ENCODE measurements at places on chromosomes 7 and 10. TPM values are rescaled to one million over a fixed set of nuclear protein-coding genes. Genes with fewer than 3 reads are reported as not detected.

DNA sequence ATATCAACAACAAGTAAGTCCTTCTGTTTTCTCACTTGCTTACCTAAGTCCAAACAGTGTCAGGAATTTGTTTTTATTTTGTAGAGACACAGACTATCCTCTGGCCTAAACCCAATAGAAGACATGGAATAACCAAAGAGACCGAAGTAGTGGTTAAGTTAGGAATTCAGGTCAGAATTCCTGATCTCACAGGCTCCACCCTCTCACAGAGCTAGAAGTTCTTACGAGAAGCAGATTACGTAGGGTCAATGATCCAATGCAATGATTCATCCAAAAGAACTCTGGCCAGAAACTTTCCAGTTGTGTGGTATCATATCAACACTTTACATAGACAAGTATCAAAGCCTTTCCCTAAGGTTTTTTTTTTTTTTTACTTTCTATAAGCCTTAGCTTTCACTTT, 73.8 kb downstream of the IQUB start:
- DNase-seq: peak; percentile 46

- no peak for DNase-seq
Observed at GRCh38 chr7:158814637-158815036, 14.7 kb downstream of the ESYT2 start.

- no peak for DNase-seq
Observed at GRCh38 chr10:11152801-11153200, 135.1 kb downstream of the CELF2 start.

DNA sequence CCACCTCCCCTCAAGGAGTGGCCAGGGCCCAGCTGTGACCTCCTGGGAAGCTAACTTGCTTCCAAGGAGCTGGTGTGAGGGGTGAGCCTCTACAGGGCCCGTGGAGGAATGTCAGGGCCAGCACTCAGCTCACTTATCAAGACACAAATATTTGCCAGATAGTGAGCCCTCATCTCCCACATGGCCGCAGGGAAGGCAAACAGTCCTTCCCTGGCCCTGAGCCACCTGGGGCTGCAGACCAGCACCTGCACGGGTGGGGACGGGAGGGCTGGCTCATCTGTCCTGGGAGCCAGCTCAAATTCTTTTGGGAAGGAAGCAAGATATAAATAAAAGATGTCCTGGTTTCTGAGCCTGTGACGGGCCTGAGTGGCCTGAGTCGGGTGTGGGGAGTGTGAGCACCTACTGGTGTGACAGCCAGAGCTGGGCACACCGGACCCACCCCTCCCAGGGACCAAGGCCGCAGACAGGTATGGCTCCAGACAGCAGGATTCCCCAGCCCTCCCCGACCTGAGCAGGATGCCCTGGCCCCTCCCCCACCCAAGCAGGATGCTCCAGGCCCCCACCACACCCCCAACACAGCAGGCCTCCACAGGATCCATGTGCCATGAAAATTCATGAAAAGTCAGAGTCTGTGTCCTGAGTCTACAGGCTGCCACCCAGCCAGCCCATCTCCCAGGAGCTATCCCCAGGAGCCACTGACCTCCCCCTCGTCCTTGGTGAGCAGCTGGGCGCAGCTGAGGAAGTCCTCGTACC, 148.0 kb downstream of the MAPK8 start:
- no peak for DNase-seq

SLC26A5 gene
- 0.86 TPM for total RNA-seq

TMEM176A gene
- total RNA-seq: not detected

- DNase-seq: no peak
Observed at GRCh38 chr7:88312061-88312663, 5.5 kb upstream of the STEAP4 start.

DNA sequence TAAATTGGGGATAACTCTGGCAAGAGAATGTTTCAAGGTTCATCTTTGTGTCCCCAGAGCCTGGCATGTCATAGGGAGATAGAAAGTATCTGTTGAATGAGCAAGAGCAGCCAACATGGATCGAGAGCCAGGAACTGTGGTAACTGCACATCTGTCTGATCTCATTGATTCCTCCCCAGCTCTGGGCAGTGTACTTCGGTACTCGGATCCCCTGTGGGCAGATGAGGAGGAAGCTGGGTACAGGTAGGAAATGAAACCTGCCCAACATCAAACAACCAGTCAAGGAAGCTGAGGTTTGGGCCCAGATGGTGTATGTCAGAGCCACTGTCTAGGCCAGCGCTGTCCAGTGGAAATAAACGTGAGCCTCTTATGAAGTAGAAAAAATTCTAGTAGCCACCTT, 76.4 kb downstream of the GRK5 start:
- no peak for DNase-seq

CALML3 gene
- not detected for total RNA-seq

- DNase-seq: peak; percentile 62
Observed at GRCh38 chr10:86688398-86688921, 20.1 kb downstream of the LDB3 start.

RPEL1 gene
- not detected for total RNA-seq

DNA sequence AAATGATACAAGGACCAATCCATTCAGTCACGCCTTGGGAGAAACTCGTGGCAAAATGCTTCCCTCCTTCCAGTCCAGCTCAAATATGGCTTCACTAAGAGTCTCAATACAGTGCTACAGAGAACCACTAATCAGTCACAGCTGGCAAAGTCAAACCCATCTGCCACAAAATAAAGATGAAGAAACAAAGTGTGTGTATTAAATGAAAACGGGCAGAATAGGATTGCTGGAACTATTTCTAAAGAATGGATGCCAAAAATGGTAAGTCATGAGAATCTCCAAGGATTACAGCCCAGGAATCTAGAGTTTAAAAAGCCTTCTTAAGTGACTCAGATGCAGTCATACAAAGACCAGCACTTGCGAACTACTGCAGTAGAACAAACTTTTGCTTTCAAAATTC, 61.9 kb downstream of the CACUL1 start:
- DNase-seq: peak; percentile 25

GRCh38 chr10:30058570-30059132, 735 bp downstream of the JCAD start:
- DNase-seq: no peak

DNA sequence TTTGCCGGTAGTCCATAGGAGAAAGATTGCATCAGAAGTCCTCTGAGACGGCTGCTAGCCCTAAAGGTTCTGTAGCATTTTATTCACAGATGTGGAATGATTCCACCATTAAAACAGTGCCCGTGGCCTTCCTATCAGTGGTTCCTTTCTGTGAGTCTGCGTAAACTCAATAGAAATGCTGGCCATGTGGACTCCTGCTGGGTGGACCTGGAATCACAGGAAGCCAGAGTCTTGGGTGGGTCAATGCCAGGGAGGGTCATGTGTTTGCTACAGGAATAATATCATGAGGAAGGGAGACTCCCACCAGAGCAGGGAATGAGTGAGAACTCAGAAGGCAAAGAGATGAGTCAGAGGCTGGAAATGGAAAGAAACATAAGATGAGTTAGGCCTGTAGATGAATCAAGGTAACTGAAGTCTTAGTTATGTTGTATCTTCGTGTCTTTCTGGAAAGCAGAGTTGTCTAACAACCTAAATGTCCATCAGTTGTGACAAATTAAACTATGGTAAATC, 410.4 kb upstream of the AUTS2 start:
- DNase-seq: no peak

DNA sequence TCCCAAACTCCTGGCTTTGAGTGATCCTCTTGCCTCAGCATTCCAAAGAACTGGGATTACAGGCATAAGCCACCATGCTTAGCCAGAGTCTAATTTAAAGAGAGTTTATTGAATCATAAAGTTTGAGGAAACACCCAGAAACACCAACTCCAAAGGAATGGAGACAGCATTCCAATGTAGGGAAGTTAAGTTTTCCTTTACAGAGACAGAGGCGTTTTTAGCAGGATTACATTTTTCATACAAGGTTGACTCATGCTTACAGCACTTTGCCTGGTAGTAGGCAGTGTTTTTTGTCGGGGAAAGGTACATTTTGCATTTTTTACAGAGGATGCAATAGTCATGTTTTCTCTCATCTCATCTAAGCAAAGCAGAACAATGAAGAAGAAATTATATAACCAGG, 18.9 kb upstream of the OPN4 start:
- peak; percentile 78 for DNase-seq

DNA sequence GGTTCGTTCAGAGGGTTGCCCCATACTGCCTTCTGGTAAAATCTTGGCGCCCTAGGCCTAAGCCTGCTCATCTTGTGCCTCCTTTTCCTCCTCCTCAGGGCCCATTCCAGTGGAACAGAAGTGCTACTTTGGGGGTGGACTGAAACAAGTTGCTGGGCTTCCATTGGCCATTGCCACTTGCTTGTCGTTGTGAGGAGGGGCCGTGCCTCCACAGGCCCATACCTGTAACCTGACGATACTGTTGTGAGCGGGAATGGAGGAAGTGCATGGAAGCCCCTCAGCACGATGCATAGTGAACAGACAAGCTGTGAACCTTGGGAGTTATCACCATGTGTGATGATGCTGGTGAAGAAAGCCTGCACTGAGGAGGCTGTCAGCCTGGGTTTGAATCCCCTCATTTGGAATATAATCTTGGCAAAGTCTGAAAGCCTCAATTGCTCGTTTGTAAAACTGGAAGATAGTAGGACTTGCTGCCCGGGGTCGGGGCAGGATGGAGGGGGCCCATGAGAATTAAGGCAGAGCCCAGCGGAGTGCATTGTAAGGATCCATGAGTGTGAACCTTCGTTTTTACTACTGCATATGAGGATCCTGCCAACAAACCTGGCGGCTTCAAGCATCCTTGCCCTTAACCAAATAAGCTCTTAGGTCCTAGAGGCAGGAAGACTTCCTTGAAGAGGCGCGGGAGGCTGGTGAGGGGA, 671 bp upstream of the PAPSS2 start:
- DNase-seq: no peak

MSMB gene
- not detected for total RNA-seq

- no peak for DNase-seq
Observed at GRCh38 chr7:47186316-47186715, 395.6 kb downstream of the TNS3 start.

DNA sequence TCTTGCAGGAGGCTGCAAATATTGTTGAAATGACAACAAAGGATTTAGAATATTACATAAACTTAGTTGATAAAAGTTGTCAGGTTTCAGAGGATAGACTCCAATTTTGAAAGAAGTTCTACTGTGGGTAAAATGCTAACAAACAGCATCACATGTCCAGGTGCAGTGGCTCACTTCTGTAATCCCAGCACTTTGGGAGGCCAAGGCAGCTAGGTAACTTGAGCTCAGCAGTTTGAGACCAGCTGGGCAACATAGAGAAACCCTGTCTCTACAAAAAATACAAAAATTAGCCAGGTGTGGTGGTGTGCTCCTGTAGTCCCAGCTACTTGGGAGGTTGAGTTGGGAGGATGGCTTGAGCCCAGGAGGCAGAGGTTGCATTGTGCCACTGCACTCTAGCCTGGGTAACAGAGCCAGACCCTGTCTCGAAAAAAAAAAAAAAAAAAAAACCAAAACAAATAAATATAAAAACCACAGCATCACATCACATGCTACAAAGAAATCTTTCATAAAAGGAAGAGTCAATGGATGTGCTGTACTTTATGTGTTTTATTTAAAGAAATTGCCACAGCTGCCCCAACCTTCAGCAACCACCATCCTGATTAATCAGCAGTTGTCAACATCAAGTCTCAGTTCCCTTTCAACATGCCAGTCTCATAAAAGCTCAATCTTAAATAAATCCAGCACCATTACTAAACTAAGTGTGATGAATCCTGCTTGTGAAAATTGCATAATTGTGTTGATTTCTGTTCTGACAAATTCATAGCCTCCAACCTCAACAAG, 83.2 kb upstream of the MBL2 start:
- peak; percentile 63 for DNase-seq

DNA sequence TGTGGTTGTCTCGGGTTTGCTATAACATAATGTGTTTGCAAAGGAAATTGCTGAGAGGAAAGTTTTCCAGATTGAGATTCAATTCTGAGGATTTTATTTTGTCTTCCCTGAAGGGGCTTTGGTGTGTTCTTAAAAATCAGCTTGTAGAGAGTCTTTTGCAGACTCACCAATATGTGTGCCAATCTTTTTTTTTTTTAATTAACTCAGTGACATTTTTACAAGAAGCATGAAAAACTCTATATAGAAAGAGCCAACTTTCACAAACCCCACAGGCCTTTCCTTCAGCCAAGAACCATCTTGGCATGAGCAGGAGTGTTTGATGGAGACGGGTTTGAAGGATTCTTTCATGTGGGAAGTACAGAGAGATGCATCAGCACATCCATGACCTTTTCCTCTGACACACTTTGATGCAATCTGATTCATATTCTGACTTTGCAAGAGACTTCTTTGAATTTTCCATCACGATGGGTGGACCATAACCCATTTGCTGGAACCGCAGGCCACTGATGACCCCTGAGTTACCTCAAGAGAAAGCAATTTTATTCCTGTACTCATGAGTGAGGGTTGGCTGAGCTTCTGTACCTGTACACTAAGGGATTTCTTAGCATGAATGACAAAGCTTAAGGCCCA, 892.6 kb downstream of the XPNPEP1 start:
- no peak for DNase-seq

- no peak for DNase-seq
Observed at GRCh38 chr7:12687718-12688171, 312 bp downstream of the ARL4A start.

DNA sequence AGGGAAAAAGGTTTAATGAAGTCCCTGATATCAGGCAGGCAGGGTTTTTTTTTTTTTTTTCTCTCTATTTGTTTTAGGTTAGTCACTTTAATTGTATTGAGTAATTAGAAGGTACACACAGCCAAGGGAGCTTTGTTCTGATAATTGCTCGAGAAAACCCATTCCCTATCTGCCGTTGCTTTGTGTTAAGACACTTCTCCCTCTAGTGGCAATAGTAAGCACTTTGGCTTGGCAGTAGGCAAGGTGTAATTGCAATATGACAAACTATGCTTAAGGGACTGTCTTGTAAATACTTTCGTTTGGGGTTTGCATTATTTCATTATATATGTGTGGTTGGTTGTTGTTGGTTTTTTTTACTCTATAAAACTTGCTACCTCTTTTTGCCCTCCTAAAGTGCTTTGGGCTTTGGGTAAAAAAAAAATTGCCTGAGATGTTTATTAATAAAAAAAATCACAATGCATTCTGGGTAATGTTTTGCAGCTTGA, 113.4 kb downstream of the BTRC start:
- DNase-seq: peak; percentile 69

DNA sequence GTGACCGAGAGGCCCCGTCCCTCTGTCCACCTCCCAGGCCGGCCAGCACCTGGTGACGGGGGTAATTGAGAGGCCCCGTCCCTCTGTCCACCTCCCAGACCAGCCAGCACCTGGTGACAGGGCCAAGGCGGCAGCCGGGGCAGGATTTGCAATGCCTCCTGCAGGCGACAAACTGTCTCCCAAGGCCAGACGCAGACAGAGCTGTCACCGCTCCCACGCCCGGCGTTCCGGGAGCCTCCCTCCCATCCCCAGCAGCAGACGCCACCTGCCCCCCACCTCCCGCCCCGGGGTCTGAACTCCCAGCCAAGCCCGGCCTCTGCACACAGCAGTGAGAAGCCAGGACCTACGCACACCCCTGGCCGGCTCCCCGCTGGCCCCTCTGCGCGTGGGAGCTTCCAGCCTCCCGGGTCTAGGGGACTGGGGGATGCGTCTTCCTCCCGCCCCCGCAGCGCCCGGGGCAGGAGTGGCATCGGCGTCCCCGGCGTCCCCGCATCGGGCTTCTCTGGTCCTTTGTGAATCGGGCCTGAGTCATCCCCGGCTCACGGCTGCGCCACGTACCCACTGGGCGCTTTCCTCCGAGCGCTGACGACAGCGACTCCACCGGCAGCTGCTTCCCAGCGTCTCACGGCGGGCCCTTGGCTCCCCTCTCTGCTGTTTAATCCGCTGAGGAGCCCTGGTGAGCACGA, 95.1 kb upstream of the DIP2C start:
- DNase-seq: peak; percentile 64

PAPSS2 gene
- 17.3 TPM for total RNA-seq

GRCh38 chr10:63720072-63720537, 198.9 kb downstream of the REEP3 start:
- DNase-seq: peak; percentile 97

CH25H gene
- not detected for total RNA-seq

- DNase-seq: no peak
Observed at GRCh38 chr7:35681231-35682029, 13.5 kb downstream of the HERPUD2 start.

All from PC-3 (cell line).